ENCODE measurements at places on chromosomes 1 and 21.
A peak's percentile ranks its signal among the peaks of the same experiment; 100 is the strongest.

GRCh38 chr1:5975133-5975880 is 16.9 kb downstream of the NPHP4 start:
- DNase-seq: no peak

- DNase-seq: no peak
Observed at GRCh38 chr1:172814428-172814827, 155.5 kb downstream of the FASLG start.

DNA sequence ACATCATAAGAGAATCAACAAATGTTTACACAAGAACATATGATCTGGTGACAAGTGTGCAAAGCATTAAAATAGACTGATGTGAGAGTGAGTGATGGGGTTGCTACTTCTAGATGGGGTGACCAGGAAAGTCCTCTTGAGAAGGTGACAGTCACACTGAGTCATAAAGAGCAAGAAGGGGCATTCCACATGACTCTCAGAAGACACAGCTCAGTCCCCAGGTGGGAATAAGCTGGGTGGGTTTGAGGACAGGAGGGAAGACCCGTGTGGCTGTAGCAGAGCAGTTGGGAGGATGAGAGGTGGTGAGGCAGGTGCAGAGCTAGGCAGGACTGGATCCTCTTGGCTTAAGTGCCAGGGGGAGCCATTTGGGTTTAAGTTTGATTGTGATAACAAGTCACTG is 53.1 kb downstream of the TNR start:
- no peak for DNase-seq

DNA sequence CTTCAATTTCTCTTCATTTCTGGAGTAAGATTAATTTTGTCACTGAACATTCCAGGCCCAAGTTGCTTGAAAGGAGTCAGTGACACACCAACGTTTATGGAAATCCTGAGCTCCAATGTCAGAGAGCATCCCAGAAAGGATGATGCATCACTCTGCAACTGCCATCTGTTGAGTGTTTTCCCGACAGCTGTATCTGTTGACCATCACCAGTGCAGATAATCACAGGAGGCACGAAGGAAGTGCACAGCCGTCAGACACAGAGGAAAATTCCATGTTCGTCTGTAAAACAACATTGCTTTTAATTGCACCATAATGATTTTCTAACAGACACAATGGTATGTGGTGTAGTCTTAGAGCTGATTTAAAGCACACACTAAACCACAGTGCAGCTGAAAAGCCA is 376.7 kb upstream of the ADGRL2 start:
- no peak for DNase-seq

DNA sequence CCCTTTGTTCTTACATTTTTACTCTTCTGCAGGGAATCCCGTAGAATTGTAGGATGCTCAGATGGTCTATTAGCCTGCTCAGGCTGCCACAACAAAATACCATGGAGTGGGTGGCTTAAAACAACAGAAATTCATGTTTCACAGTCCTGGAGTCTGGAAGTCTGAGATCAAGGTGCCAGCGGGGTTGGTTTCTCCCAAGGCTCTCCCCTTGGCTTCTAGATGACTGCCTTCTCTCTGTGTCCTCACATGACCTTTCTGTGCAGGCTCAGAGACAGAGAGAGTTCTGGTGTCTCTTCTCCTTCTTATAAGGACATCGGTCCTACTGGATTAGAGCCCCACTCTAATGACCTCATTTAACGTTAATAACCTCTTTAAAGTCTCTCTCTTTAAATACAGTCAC is 41.7 kb downstream of the HUNK start:
- DNase-seq: no peak

DNA sequence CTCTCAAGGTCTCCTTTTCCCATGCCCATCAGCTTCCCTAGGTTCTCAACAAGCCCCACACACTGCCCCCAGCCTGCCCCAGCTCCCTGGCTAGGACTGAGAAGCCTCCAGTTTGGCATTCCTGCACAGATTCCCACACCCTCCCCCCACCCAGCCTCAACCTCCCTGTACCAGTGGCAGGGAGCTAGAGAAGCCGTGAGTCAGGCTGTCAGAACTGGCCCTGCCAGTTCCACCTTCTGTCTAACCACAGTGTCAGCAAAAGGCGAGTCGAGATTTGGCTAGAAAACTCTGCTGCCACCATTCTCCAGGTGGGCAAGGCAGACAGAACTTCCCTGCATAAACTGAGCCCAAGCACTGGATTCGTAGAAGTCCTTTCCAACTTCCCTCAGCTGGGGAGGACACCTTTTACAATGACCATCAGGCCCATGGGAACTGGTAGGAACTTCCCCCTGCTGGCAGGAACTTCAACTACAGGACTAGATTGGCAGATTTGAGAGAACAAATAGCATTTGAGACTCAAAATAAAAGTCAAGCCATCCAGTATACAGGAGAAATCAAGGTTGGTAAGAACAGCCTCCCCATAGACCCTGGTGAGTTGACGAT is 31.0 kb downstream of the TNNT2 start:
- DNase-seq: no peak

DNA sequence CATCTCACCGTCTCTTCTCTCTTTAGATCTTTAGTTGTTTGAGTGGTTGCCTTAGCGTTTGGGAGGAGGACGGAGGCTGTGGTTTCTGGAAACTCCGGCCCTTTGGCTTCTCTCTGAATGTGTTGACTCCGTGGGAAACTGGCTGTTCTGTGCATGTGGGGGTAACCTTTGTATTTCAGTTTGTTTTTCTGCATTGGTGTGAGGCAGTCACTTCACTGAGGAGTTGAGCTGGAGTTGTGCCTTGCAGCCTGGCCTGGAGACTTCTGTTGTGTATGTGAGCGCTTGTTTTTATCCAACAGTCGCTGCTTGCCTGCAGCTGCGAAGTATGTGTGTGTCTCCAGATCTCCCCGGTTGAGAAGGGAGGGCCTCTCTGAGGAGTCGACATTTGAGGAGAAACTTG is 33.6 kb downstream of the CLDN14 start:
- DNase-seq: no peak

DNA sequence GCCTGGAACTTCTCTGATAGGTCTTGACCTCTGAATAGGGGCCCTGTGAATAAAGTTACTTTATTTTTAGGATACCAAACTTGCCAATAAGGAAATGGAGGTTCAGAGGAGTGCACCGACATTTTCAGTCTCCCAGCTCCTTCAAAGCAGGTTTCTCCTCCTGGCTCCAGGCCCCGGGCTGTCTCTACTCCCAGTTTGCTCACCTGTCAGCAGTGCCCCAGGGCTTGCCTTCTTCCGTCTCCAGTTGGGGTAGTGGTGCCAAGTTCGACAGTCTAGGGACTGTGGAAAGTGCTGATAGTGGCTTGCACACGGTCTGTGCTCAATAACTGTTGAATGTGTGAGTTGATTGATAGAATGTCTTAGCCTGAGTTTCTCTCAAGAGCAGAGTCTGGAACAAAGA is 149.2 kb downstream of the ACTL8 start:
- DNase-seq: no peak

- peak; percentile 88 for DNase-seq
Observed at GRCh38 chr1:63327417-63328054, 5.2 kb downstream of the FOXD3 start.

GRCh38 chr1:198929961-198930599 is 291.2 kb downstream of the PTPRC start:
- no peak for DNase-seq

- peak; percentile 66 for DNase-seq
Observed at GRCh38 chr21:44765231-44766013, 36.2 kb downstream of the UBE2G2 start.

DNA sequence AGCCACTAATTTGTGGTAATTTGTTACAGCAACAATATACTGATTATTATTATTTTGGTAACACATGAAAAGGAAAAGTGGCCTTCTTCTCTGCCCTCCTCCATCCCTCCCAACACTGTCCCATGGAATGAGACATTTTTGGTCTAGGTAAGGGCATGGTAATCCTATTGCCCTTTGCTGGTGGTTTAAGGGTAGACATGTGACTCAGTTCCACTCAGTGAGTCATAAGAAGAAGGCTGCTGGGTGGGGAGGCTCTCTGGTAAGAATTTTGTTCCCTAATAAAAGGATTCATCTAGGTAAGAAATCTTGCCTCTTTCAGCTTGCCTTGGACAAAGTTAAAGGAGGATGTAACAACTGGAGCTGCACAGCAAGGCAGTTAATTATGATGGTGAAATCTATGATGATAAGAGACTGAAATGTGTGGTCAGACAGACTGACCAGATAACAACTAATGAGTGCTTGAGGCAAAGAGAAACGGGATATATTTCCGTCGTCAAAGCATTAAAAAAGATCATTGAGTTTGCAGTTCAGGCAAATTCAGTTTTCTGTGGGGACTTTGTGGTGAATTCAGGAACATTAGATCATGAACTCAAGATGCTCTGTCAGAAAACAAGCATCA is 232.0 kb upstream of the KCNK2 start:
- DNase-seq: no peak

DNA sequence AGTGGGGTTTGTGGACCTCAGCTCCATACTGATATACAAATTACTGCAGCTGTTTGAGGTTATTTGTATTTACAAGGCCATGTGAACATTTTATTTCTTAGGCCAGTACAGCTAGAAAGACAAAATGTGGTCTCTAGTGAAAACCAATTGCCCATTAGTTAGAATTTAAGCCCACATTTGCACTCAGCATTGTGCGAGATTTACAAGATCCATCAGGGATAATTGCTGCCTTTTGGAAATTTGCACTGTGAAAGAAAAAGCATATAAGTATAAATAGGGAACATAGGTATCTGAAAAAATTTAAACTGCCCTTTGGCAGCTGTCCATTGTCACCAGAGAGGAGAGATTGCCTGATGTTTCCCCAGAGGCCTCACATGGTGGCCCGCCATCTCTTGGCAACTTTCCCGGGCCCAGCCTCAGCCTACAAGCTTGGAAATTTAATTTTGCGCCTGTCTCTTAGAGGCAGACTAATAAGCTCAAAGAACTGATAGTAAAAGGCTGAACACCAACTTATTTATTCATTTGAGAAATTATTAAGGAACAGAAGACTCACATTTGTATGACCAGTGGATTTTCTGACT is 120.7 kb downstream of the MAP3K21 start:
- no peak for DNase-seq

- no peak for DNase-seq
Observed at GRCh38 chr1:168556647-168557046, 12.8 kb upstream of the XCL2 start.

- DNase-seq: no peak
Observed at GRCh38 chr1:90574692-90575370, 142.3 kb downstream of the BARHL2 start.

- DNase-seq: no peak
Observed at GRCh38 chr1:245707941-245708340, 553.2 kb downstream of the KIF26B start.

DNA sequence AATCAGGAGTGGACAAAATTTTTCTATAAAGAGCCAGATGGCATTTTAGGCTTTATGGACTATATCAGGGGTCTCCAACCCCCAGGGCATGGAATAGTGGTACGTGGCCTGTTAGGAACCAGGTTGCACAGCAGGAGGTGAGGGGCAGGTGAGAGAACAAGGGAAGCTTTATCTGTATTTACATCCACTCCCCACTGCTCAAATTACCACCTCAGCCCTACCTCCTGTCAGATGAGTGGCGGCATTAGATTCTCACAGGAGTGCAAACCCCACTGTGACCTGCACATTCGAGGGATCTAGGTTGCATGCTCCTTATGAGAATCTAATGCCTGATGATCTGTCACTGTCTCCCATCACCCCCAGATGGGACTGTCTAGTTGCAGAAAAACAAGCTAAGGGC is 13.9 kb downstream of the PHTF1 start:
- DNase-seq: no peak

- no peak for DNase-seq
Observed at GRCh38 chr1:50103615-50104081, 5.1 kb upstream of the ELAVL4 start.

DNA sequence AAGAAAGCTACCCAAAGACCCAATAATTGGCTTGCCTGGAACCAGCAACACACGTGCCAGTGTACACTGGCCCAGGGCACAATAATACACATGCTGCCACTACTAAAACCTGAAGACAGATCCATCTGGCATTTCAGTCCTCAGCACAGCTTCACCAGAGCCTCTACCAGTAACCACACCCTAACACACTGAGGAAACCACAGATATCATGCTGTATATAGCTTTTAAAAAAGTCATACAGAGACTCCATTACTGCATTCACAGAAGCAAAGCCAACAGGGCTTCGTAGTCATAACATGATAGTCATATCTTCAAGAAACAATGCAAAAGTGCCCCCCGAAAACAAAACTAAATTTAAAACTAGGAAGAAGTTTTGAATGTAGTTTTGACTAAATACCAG is 40.6 kb upstream of the NEGR1 start:
- DNase-seq: no peak

GRCh38 chr1:204151552-204152309 is at the start of gene ETNK2:
Gene ETNK2, minus strand, starts transcription at chr1:204152044. Its CDS starts 192 bp downstream, at chr1:204151852.
- DNase-seq: peak; percentile 90

DNA sequence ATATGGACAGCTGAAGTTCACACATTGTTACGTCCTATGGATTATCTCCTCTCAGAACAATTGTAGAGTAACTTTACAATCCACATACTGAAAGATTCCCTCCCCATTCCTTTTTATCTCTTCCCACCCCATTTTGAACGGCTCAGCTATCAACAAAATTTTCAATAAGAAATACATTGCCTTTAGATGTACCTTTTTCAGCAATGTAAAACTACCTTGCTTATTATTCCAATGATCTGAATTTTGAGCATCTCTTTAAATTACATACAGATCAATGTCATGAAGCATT is 503.7 kb downstream of the SMYD3 start:
- DNase-seq: no peak

DNA sequence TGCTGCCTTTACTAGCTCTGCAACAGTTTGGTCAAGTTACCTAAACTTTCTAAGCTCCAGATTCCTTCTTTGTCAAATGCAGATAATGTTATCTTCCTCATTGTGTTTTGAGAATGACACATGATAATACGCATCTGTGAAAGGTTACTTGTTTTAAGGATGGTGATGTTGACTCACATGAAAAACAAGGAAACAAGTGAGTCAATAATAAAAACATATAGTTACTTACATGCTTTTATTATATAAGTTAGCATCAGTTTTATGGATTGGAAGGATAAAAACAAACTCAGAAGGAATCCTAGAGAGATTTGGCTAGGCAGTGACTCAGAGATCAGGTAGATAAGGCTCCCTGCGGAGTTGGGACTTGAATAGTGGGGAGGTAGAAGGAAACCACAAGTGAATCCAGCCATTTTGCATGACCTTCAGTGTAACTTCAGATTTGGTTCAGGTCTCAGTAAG is 144.6 kb downstream of the LMO4 start:
- no peak for DNase-seq

- peak; percentile 77 for DNase-seq
Observed at GRCh38 chr21:45994759-45995685, 13.5 kb downstream of the COL6A1 start.

DNA sequence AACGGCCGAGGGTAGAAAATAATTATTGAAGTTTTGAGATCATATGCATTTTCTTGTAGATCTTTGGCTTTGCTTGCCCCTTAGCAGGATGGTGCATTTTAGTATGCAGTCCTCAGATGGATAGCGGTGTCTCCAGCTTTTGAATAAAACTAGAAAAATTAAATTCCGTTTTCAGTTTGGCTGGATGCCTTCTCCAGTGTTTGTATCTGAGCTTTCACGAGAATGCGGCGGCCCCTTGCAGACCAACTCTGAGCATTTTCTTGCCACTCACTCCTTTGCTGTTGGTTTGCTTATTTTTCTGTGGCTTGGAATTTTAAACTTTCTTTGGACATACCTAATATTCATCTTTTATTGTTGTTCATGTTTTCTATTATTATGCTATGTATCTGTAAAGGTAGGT is 192.6 kb downstream of the NFIA start:
- no peak for DNase-seq

Data from osteocyte (in vitro differentiated cells).